ENCODE measurements at places on chromosomes 16 and 17.
A peak's percentile ranks its signal among the peaks of the same experiment; 100 is the strongest.

- DNase-seq: no peak
Measured at GRCh38 chr17:8393470-8394231, 4.0 kb downstream of the RNF222 start.

DNA sequence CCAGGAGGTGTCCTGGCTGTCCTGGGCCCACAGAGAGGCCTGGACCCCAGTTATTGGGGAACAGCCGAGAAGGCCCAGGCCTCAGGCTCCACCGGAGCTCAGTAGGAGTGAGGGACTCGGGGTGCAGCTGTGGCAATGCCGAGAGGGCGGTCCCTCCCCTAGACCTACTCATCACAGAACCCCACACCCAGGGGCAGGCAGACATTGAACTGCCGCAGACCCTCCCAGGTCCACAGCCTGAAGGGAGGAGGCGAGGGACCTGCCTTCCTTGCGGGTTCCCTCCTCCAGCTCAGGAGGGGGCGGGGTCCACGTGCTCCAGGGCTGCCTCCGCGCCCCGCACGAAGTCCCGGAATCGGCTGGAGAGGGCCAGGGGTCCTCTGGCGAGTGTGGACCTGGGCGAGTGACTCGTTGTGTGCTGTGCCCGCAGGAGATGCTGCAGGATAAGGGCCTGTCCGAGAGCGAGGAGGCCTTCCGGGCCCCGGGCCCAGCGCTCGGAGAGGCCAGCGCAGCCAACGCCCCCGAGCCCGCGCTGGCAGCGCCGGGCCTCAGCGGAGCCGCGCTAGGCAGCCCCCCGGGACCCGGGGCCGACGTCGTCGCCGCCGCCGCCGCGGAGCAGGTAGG is 3.9 kb downstream of the TBX4 start:
- DNase-seq: no peak

DNA sequence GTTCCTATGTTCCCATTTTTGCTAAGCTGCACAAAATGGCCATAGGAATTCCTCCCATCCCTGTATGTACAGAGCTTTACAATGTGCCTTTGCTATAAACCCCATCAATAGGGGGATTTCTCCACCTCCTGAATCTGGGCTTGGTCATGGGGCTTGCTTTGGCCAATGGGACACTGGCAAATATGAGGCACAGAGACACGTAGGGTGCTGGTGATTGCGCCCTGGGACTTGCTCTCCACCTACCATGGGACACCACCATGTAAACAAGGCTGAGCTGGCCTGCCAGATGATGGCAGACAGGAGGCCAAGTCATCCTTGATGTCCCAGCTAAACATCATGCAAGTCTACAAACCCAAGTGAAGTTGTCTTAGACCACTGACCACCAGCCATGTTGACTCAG is 15.3 kb upstream of the ALDH3A1 start:
- DNase-seq: no peak

DNA sequence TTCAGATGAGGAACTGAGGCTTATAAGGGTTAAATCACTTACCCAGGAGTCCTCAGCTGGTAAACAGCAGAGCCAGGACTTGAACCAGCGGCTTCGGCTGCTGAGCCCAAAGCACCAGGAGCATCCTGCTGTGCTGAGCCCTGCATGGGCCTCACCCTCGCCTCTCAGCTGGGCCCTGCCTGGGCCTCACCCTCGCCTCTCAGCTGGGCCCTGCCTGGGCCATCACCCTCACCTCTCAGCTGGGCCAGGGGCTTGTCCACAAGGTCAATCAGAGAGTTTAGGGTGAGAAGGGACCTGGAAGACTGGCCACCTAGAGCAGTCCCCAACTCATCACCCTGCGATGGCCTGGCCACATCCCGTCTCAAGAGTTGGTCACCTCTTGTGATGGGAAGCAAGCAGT is 4.2 kb downstream of the STAC2 start:
- no peak for DNase-seq

- DNase-seq: no peak
Measured at GRCh38 chr17:30244853-30245385, 9.4 kb upstream of the SLC6A4 start.

- no peak for DNase-seq
Measured at GRCh38 chr16:71432906-71433305, 8.9 kb downstream of the TLE7 start.

DNA sequence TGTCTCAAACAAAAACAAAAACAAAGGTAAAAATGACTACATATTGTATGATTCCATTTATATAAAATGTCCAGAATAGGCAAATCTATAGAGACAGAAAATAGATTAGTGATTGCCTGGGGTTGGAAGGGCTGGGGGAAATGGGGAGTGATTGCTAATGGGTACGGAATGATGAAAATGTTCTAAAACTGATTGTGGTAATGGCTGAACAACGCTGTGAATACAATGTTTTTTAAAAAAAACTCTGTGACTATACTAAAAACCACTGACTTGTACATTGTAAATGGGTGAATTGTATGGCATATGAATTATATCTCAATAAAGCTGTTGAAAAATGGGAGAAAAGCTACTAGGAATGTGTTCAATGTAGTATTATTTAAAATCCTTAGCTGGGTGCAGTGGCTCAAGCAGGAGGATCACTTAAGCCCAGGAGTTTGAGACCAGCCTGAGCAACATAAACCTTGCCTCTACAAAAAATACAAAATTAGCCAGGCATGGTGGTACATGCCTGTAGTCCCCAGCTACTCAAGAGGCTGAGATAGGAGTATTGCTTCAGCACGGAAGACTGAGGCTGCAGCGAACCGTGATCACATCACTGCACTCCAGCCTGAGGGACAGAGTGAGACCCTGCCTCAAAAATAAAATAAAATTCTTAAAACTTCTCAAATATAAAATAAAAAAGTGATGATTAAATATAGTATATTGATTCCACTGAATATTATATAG is 47.9 kb downstream of the TOM1L2 start:
- DNase-seq: no peak

- no peak for DNase-seq
Measured at GRCh38 chr16:22070361-22071330, 21.7 kb upstream of the VWA3A start.

- DNase-seq: peak; percentile 88
Measured at GRCh38 chr16:1331712-1332617, 1.5 kb upstream of the BAIAP3 start.

- DNase-seq: no peak
Measured at GRCh38 chr16:85284141-85284817, 172.0 kb upstream of the CIBAR2 start.

GRCh38 chr17:10069301-10069700 is 129.1 kb downstream of the GAS7 start:
- no peak for DNase-seq

DNA sequence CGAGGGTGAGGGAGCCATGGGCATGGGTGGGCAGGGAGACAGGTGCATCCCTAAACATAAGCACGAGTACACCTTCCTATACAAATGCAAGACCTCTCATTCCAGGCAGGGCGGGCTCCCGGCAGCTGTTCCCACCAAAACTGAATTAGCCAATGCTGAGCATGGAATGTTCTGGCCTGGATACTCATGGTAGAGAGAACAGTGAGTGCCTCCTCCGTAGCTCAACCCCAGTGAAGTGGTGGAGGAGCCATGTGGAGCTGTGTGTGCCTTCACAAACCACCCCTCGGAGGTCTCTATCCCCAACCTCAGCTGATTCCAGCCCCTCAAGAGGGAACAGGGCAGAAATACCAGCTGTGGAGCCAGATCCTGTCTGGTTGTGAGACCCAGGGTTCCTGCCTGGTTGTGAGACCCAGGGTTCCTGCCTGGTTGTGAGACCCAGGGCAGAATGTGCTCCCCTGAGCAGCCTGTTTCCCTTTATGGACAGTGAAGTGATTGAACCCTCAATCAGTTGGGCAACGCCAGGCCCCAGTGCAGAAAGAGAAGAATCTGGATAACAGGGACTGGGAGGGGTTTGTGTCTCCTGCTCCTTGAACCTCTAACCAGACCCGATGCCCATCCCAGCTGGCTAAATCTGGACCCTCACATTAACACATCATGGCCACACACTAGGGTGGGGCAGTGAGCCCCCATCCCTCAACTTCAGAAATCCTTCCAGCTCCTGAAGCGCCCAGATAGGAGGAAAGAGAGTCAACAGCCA is 2.4 kb upstream of the CDH16 start:
- no peak for DNase-seq

DNA sequence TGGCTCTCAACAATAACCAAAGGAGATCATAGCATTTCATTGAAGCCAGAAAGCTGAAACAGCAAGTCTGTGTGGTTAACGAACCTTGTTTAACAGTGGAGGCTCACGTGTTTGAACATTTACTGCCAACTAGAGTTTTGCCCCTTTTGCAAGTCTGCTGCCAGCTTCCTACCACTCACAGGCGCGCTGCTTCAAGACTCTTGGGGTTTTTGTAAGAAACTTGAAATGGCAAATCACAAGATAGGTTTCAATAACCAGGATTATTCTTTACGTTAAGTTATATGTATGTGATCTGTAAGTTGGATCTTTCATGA is 1.2 kb downstream of the SNTB2 start:
- DNase-seq: no peak

- no peak for DNase-seq
Measured at GRCh38 chr17:78748730-78749317, 33.2 kb downstream of the CYTH1 start.

DNA sequence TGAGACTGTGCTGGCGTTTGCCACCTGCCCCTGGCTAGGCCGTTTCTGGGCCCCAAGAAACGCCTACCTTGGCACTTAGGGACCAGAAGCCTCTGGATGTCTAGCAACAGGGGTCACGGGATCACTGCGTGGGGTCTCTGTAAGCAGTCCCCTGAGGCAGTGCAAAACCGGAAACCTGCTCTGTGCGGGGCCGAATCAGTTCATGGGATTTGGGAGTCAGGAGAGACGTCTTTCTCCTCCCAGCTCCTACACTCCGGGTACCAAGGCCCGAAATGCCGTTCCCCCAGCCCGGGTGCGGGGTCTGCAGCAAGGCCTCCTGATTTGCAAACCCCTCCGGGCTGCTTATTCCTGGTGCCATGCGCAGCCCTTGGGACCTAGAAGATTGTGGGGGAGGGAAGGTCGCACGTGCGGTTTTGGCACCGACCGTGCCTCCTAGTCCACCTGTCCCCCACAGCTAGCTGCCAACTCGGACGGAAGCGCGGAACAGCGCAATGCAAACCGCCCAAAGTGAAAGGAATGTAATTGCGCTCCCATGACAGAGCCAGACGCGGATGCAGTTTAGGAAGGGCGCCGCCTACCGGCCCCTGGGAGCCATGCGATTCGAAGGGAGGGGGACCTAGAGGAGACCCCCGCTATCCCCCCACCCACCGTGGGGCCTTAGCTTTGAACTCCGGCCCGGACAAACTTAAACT is 6.5 kb downstream of the IRX5 start:
- DNase-seq: no peak

- no peak for DNase-seq
Measured at GRCh38 chr16:23998771-23999170, 163.0 kb downstream of the PRKCB start.

GRCh38 chr16:57892447-57893096 is 78.4 kb downstream of the CNGB1 start:
- no peak for DNase-seq

DNA sequence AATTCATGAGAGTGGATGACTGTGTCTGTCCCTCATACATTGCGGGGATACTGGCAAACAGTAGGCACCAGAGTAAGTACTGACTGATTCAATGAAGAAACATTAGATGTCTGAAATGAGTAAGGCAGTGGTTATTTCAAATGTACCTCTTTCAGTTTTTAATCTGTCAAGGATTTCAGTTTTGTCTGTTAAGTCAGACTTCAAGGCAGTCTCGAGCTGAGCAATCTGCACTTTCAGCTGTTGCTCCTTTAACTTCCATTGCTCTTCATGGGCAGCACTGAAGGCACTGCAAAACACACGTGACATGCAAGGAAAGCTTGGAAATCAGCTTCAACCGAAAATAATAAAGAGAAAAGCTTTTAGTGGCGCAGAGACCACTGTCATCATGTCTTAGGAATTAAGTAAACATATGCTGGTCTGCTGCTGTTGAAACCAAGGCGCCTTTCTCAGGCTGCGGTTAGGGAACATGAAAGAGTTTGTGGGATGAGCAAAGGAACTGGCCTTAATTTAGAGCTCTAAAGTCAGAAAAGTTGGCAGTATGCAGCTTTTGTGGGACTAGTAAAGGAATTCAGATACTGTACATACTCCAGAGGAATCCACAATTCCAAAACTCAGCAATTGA is 38.8 kb downstream of the RPGRIP1L start:
- DNase-seq: no peak

GRCh38 chr16:49560004-49560830 is 186.6 kb downstream of the C16orf78 start:
- DNase-seq: no peak

- DNase-seq: no peak
Measured at GRCh38 chr16:82834151-82834815, 207.5 kb downstream of the CDH13 start.

- DNase-seq: no peak
Measured at GRCh38 chr16:89395150-89396142, 94.9 kb downstream of the ANKRD11 start.

- no peak for DNase-seq
Measured at GRCh38 chr17:38341035-38341721, 2.6 kb downstream of the GPR179 start.

GRCh38 chr17:10200016-10200415 is 1.6 kb upstream of the GAS7 start:
- no peak for DNase-seq

DNA sequence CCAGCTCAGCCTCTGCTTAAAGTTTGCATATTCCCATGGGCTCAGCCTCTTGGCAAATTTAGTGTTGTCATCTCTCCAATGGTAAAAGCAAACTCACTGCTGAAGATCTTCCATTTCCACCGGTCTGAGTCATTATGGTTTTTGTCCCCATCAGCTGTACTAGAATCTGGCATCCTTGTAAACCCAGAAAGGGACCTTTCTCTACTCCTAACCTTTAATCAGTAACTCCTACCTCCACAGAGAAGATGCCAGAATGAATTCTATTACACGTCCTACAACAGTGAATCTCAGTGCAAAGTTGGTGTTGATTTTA is 45.8 kb downstream of the ZNF652 start:
- DNase-seq: no peak

- DNase-seq: no peak
Measured at GRCh38 chr17:13129356-13129755, 111.5 kb upstream of the ELAC2 start.

DNA sequence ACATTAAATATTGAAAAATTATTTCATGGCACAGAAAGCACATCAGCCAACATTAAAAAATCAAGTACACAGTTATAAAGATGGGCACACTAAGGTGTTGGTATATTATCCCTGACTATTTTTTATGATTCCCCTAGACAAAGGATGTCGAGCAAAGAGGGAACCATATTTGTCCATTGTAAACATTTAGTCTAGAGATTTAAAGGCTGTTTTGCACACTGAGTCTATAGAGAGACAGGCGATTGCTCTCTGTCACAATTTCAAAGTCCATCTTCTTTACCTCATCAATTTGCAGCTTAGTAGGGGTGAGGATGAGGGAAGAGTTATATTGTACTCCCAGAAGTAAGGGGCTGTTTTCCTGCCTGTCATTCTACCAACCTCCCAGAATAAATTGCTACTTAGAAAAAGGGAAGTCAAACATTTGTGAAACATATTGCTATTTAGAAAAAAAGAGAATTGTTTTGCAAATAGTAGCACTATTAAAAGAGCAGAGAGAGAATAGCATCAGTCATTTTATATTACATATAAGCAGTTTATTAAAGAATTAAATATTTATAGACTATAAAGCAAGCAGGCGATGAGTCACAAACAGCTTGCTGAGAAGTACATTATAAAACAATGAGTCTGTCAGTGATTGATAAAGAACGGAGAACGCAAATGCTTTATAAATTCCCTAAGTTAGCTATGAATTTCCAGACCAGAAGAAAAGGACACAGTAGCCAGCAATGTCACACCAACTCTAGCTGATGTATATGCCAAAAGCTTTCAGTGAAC is 270.6 kb upstream of the PMFBP1 start:
- DNase-seq: no peak

- DNase-seq: no peak
Measured at GRCh38 chr17:78026381-78026780, 67.9 kb downstream of the TNRC6C start.
